ENCODE measurements at places on chromosomes 16 and 17.

GRCh38 chr16:68644715-68645493, at the start of gene CDH3:
Gene CDH3, plus strand, starts transcription at chr16:68645310. Its CDS starts 70 bp downstream, at chr16:68645380.
- no peak for DNase-seq

GRCh38 chr16:22342082-22342481, 32.3 kb downstream of the CDR2 start:
- no peak for DNase-seq

- no peak for DNase-seq
Observed at GRCh38 chr17:6701719-6702118, 11.4 kb downstream of the SLC13A5 start.

DNA sequence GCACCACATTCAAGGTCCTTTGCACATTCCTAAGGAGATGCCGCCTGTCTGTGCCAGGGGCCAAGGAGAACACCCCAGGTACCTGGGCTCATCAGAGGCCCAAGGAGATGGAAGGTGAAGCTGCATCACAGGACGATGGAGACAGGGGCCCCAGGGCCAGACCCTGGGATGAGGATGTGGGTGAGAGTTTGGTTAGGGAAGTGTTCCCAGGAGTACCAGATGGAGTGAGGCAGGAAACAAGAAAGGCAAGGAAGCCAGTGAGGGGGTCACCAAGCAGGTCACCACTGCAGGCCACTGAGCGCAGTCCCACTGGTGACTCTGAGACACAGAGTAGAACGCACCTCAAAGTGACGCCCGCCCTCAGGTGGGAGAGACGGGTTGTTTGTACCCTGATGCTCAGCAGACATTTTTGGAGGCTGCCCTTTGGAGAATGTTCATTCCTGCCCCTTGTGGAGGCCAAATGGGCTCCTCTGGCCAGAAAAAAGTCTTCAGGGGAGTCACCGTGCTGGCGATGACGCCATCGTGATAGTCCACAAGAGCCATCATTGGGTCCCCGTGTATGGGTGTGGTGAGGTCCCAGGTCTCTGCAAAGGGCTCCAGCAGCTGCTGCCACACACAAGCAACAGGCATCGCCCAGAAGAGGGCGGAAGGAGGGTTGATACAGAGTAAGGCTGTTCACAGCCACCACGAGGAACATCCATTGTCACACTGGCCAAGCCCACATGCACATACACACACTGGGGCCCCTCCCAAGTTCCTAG, 57.5 kb downstream of the BEAN1 start:
- DNase-seq = no peak

- no peak for DNase-seq
Observed at GRCh38 chr17:52064791-52065211, 93.7 kb downstream of the CA10 start.

GRCh38 chr17:2331303-2331702, 5.0 kb downstream of the TSR1 start:
- no peak for DNase-seq

GRCh38 chr16:73339821-73340220, 291.9 kb upstream of the ZFHX3 start:
- no peak for DNase-seq

Data from GM12864 (cell line).